GM04503 (cell line): ENCODE measurements at places on chromosomes 5 and 9.

DNA sequence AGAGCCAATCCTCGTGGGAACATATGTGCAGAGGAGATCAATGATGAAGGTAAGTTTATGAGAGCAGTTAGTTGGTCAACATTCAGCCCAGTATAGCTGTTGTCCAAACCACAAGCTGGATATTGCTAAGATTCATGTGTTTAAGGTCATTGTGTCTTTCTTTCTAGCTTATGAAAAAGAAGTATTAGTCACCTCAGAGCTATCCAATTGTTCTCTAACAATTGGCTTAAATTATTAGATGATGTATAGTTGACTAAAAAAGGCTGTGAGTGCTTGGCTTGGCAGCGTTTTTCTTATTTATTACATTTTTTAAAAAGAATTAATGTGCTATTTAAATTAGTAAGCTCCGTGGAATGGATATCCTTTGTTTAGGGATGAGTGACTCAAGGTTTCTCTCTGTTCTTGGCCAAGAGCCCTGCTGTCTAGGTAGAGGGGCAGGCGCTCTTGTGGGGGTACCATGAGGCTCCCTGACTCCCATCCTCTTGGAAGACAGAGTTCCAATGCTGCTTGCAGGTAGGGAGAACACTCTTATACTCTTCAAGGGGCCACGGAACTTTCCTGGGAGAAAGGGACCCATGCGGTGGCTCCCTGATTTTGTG is 487.4 kb downstream of the IRX1 start:
- DNase-seq = no peak

DNA sequence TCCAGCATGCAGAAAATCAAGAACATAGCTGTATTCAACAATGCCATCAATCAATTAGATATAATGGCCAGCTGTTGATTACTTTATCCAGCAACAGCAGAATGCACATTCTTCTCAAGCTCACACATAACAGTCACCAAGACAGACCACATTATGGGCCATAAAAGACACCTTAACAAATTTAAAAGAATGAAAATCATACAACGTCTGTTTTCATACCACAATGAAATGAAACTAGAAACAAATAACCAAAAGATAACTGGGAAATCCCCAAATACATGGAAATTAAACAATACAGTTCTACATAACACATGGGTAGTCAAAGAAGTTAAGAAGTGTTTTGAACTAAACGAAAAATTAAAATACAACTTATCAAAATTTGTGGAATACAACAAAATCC is 130.9 kb upstream of the GNA14 start:
- DNase-seq = no peak

DNA sequence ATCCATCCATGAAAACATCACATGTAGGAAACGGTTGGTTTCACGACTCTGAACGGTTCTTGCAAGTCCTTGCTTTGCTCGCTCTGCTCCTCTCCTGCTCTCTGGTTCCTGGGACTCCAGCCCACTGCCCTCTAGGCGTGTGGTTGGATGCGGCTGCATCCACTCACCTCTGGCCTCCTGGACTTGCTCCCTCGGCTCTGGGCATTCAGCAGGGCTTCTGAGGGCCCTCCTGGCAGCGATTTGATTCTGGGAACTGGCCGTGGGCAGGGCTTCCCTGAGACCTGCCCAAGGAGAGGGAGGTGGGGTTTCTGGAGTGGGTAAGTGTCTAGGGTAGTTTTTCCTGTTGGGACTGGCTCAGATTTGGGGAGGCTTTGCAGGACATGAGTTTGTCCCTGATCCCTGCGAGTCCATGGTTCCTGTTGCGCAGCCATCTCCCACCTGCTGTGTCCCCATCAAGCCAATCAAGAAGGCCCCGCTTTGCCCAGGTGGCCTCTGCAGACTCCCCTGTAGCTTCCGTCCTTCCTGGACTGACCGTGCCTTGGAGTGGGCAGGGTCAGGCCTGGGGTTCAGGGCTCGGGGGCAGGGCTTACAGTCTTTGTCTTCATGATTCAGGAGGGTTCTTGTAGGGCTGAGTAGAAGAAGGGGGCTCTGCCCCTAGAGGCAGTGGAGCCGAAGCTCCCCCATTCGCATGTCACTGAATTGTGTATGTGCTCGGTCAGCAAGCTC is 192.3 kb downstream of the CACNA1B start:
- DNase-seq = no peak

DNA sequence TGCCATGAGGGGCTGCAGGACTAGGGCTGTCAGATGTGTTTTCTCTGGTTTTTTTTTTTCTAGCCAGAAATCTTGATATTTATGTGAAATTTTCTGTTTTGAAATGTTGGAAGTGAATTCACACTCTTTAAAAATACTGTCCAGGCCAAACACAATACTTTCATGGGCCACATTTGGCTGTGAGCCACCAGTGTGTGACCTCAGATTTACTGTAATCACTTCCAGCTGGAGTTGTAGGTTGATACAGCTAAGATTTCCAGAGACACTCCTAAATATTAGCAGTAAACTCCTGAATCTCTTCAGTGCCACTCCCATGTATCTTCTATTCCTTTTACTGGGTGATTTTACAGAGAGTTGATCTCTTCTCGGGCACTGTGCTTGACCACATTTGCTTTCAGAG is 92.2 kb upstream of the CKMT2 start:
- DNase-seq = peak; percentile 25

- DNase-seq = no peak
Observed at GRCh38 chr9:131398204-131398603, 4.3 kb downstream of the PRRC2B start.

DNA sequence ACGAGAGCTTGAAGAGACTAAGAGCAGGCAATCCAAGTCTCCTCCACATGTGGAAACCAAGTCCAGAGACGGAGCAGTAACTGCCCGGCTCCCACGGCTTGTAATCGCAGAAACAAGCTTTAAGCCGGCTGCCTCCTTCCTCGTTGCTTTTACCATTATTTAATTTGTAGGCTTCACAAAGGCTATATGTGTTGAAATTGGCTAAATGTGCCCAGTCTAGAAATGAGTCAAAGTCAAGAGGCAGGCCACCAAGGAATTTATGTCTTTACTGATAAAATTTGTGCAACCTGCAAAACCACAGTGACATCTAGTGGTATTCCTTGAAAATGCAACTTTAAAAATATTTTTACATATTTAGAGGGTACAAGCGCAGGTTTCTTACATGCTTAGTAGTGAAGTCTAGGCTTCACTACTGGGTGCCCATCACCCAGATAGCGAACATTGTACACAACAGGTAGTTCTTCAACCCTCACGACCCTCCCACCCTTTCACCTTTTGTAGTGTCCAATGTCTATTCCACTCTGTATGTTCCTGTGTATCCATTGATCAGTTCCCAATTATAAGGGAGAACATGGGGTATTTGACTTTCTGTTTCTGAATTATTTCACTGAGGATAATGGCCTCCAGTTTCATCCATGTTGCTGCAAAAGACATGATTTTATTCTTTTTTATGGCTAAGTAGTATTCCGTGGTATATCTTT is 33.5 kb upstream of the EBF1 start:
- DNase-seq = peak; percentile 65

DNA sequence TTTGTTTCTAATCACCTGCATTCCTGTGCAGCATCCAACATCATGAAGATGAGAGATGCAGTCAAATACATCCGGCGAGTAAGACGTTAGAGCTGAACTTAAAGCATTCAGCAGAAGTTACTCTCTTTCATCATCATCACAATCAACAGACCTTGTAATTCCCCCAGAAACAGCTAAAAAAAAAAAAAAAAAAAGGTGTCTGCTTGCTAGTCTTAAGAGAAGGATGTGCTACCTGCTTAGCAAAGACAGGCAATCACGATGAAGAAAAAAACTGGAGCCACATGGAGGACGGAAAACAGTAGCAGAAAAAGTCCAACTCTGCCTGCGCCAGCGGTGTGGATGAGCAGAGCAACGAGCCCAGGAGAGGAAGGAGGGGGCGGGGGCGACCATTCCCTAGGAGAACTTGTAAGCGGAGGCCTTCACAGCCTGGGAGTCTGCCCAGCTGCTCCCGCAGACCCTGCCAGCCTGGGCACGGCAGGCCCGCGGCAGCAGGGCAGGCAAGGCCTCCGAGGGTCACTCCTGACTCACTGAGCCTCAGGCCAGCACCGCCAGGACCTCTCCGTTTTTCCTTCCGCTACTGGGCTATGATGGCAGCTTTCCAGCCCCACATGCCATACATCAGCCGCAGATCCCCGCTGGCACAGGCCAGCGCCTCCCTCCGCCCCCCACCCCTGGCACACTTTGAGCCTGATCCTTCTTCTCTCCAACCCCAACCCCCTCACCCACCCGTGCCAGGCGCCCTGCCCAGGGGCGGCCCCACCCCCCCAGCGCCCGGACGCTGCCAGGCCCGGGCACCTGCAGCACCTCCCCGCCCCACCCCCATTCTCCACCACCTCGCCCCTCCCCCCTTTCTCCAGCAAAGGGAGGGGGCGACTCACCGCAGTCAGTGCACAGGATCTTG is 1.4 kb downstream of the NRG2 start:
- no peak for DNase-seq

DNA sequence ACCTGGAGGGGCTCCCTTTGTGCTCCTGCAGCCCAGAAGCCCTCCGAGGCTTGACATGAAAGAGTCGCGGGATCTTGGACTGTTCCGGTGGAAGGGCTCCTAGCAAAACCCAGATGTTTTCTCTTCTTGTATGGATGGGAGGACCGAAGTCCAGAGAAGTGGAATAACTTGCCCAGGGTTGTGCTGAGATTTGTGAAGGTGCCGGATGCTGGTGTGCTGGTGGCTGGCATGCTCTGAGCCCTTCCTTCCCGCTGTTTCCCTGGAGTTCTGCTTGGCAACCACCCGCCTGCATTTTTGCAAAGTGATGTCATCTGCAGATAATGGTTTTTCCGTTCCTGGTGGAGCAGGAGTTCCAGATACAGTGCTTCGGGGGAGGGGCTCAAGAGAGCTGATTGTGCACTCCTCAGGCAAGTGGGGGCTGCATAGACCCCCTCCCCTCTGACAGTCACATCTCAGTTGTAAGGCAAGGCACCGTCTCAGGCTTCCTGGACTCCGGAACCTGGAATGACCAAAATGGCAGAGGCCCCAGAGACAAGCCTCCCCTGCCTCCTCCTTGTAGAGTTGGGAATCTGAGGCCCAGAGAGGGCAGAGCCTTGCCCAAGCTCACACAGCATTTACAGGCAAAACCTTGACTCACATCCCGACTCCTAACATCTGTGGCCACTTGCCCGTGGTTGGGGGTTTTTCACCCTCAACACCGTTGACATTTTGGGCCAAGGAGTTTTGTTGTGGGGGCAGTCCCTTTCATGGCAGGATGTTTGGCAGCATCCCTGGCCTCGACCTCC is 157.0 kb downstream of the RGS3 start:
- peak; percentile 75 for DNase-seq

DNA sequence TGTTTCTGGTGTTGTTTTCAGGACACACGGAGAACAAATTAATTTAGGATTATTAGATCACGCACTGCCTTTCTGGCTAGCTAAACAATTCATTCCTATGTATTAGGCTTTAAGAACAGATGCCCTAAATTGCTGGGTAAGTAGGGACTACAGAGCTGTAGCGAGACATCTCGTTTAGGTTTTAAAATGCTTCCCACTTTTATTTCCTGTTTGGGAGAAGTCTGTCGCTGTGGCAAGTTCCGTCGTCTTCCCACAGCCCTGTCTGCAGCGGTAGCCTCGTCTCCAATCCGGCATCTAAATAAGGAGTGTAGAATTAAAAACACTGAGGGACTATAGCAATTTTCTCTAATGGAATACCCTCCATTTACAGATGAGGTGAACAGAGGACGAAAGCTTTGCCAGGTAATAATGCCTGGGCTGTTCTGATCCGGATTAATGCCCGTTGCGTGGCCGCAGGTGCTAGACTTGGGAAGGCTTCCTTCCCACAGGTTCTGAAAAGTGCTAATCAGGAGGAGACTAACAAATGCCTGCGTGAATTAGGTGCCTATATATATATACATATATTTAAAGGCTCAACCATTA is 1.3 kb upstream of the TRIM36 start:
- DNase-seq = no peak

DNA sequence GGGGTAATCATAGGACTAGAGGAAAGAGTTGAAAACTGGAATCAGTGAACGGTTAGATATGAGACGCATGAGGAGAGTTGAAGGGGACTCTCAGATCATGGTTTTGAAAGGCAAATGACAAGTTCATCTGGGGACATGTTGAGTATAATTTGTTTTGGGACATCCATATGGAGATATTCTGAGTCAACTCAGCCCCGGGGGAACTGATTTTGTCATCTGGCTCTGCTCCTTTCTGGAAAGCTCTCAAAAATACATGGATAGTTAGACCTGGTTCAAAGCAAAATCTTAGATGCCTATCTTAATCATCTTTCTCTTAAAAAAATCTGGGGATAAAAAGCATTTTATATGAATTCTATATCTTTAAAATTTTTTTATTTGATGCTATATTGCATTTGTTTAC is 161.2 kb downstream of the SNX18 start:
- DNase-seq = no peak

DNA sequence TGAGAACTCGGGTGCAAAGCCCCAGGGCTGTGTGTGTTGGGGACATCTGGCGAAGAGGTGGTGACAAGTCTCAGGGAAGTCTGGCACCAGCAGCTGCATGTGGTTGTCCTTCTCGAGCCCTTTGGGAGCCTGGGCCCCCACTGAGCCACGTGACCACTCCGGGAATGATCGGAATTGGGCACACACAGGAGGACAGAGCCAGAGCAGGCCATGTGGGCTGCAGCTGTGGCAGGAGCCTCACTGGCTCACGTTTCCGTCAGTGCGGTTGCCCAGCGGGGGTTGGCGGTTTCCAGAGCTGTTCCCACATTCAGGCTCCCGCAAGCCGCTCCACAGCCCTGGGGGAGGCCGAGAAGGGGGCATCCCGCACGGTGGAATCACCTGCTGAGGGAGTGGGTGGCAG is 6.8 kb upstream of the CEL start:
- DNase-seq = peak; percentile 79
